H7 (cell line): ENCODE measurements at places on chromosomes 12 and 14.

- DNase-seq = peak; percentile 48
Observed at GRCh38 chr14:93713726-93714405, 74.4 kb downstream of the PRIMA1 start.

DNA sequence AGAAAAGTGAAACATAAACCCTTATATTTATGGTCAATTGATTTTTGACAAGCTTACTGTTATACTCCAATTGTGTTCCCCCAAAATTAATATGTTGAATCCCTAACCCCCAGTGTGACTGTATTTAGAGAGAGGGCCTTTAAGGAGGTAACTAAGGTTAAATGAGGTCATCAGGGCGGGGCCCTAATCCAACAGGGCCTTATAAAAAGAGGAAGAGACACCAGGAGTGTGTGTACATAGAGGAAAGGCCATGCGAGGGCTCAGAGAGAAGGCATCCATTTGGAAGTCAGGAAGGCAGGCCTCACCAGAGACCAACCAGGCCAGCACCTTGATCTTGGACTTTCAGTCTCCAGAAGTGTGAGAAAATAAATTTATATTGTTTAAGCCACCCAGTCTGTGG lies 6.5 kb upstream of the VTI1B start:
- no peak for DNase-seq

DNA sequence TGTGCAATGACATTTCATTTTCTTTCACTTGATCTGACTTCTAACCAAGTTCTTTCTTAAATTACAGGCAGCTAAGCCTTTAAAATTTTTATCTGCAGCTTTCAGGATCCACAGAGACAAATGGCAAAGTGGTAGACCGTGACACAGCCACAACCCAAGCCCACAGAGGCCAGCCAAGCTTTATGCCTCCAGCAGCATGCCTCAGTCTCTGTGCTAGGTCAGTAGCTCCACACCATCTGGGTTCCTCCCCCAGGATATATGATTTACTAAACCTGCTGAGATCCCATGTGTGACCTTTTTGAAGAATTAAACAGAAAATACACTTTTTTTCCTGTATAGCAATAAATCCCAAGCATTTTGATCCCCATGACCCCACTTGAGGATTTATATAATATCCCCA lies 290.4 kb upstream of the CAND1 start:
- DNase-seq = no peak

DNA sequence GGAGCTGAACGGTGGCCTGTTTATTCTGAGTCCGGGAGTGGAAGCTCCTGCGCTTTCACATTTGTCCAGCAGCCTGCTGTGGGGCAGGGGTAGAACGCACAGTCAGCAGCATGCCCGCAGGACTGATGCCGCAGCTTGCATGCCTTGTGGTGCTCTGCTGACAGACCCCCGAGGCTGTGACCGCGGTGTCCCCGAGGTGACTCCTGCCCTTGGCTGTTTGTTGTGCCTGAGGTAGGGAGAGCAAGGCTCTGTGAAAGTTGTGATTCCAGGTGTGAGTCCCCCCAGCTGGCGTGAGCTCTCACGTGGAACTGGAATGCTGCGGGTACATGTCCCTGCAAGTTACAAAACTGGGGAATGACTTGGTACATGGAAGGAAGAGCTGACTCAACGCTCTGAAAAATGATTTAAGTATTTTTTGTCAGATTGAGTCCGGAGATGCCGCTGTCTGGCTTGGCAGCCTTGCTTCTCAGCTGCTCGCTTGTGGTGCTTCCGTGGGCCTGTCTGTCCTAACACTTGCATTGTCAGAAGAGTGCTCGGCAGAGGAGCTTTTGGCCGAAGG lies 18.1 kb downstream of the MLXIP start:
- no peak for DNase-seq

GRCh38 chr12:88242571-88242925 lies 100.4 kb downstream of the TMTC3 start:
- no peak for DNase-seq

- DNase-seq = no peak
Observed at GRCh38 chr12:104503191-104503590, 46.4 kb downstream of the CHST11 start.

DNA sequence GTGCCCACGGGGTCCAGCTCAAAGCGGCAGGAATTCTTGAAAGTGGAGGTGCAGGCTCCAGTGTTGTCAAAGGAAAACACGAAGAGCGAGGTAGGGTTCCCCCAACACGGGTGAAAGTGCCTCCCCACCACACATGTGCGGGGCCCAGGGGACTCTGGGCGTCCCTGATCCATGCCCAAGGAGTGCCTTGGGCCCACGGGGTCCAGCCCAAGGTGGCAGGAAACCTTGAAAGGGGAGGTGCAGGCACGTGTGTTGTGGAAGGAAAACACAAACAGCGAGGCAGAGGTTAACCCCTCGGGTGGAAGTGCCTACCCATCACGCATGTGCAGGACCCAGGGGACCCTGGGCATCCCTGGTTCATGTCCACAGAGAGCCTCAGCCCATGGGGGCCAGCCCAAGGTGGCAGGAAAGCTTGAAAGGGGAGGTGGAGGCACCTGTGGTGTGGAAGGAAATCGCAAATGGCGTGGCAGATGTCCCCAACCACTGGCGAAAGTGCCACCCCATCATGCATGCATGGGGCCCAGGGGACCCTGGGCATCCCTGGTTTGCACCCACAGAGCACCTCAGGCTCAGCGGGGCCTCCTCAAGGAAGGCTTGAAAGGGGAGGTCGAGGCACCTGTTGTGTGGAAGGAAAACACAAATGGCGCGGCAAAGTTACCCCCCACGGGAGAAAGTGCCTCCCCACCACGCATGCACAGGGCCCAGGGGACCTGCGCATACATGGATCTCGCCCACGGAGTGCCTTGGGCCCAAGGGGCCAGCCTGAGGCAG lies 584.6 kb downstream of the ALG10 start:
- peak; percentile 1 for DNase-seq

DNA sequence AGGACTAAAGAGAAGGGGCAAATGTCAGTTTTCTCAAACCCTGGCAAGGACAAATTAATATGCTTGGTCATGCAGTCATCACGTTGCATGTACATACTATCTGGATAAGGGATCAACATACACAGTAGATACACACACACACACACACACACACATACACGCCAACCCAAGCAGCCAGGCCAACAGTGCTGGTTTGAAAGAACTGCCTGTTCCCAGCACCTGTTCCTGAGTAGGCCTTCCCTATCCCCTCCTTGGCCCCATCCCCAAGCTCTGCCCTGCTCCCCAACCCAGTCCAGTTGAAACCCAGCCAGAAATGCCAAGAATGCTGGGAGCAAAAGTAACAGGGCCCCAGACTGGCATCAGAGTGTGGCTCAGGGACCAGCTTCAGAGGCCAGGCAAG lies 4.4 kb downstream of the ITGA7 start:
- no peak for DNase-seq

- DNase-seq = no peak
Observed at GRCh38 chr14:86057018-86057667, 527.2 kb downstream of the FLRT2 start.

DNA sequence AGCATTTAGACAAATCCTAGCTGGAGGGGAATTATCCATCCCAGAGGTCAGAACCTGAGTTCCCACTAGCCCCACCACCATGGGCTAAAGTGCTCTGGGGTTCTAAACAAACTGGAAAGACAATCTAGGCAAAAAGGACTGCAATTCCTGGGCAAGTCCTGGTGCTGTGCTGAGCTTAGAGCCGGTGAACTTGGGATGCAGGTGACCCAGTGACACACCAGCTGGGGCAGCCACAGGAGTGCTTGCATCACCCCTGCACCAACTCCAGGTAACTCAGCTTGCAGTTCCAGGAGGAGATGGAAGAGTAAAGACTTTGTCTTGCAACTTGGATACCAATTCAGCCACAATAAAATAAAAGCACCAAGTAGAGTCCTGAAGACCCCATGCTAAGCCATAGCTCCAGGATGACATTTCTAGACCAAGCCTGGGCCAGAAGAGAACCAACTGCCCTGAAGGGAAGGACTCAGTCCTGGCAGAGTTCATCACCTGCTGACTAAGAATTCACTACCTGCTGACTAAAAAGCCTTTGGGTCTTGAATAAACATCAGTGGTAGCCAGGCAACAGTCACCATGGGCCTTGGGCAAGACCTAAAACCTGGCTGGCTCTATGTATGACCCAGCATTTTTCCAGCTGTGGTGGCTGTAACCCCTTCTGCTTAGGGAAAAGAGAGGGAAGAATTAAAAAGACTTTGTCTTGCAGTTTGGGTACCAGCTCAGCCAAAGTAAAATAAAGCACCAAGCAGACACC lies 223.4 kb upstream of the DIO2 start:
- DNase-seq = no peak

- no peak for DNase-seq
Observed at GRCh38 chr14:22538671-22539228, 50.3 kb downstream of the DAD1 start.

- no peak for DNase-seq
Observed at GRCh38 chr12:52774629-52775250, 2.4 kb downstream of the KRT76 start.

- peak; percentile 54 for DNase-seq
Observed at GRCh38 chr14:100386121-100386520, 63.0 kb downstream of the SLC25A47 start.

DNA sequence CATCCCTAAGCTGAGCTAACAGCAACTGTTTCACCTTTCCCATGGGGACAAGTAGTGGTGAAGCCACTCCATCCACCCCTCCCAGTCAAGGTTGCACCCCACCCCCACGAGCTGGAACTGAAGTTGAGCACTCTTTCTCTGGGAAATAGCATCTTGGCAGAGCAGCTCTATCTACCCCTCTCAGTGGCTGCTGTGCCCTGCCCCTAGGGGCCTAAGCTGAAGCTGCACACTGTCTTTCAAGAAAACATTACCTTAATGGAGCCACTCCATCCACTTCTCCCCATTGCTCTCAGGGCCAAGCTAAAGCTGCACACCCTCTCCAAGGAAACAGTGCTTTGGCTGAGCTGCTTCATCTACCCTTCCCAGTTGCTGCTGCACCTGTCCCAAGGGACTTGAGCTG lies 170.6 kb upstream of the CCDC196 start:
- peak; percentile 10 for DNase-seq

DNA sequence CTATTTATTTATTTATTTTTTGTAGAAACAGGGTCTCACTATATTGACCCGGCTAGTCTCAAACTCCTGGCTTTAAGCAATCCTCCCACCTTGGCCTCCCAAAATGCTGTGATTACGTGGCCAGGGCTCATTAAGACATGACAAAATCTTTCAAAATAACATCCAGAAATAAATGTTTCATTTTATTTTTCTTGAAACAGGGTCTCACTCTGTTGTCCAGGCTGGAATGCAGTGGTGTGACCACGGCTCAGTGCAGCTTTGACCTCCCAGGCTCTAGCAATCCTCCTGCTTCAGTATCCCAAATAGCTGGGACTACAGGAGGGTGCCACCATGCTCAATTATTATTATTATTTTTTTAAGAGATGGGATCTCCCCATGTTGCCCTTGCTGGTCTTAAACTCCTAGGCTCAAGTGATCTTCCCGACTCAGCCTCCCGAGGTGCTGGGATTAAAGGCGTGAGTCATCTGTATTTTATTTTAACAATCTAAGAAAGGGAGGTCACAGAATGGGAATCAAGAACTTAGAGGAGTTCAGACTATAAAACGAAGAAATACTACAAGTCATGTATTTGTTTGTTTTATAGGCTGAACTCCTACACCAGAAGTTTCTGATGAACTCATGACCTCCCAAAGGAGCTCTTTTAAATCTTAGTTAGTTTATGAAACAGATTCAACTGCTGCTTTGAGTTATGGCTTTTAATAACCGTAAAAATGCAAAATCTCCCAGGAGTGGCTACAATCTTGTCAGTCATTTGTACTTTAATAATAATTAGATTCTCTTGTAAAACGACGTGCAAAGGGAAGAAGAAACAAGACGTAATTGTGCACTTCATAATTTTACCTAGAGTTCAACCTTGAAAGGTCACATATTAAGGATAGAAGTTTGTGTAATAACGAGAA lies 2.1 kb upstream of the TMEM263 start:
- no peak for DNase-seq

- no peak for DNase-seq
Observed at GRCh38 chr12:2477009-2477766, 317.6 kb upstream of the FKBP4 start.

GRCh38 chr12:70698345-70698744 lies 61.1 kb upstream of the PTPRB start:
- no peak for DNase-seq

GRCh38 chr12:41339784-41340183 lies 151.7 kb downstream of the PDZRN4 start:
- no peak for DNase-seq

DNA sequence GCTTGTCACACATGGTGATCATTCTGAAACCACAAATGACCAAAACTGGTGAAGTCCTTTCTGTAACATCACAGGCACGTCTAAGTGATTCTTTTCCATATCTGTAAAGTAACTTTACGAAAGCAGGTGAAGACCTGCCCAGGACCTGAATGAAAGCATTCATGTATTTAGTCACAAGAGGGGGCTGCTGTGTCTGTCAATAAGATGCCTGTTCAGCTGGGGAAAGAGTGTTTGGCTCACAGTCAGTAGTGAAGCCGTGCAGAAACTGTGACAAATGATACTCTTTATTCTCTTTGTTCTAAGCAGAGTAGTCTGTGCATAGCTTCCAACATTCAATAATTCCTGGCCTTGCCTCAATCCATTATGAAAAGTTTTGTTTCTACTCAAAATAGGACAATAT lies 373.5 kb upstream of the OR4E1 start:
- DNase-seq = peak; percentile 46

DNA sequence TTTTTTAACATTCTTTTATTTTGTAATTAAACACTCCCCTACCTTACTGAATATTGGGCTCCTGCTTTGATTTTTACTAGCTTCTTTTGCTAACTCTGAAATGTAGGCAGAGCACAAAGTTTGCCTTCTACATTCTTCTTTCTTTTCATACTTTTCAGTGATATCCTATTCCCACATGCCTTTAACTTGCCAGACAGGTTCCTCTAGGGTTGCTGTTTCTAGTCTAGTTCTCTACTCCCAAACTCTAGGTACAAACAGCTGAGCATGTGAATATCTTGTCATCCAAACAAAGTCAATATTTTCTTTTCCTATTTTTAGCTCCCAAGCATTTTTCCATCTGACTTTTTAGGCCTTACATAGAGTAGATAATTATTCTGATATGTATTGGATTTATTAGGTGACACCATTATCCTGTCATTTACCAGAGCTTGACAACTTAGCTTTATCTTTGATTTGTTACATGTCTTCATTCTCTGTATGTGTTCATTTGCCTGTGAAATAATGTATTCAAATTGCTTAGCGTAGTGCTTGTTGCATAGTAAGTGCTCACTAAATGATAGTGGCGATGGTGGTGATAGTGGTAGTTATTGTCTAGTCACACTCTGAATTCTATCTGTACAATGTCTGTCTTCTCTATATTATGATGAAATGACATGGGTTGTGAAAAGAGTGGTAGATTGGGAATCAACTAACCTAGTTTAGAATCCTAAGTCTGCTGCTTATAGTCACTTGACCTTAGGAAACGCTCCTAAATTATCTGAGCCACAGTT lies 73.6 kb upstream of the DNM1L start:
- DNase-seq = no peak
